NCI-H1694 (cell line): ENCODE measurements at places on chromosomes 1 and 21.
A peak's percentile ranks its signal among the peaks of the same experiment; 100 is the strongest.

GRCh38 chr1:24923485-24924113 lies 6.5 kb downstream of the RUNX3 start:
- DNase-seq: no peak

DNA sequence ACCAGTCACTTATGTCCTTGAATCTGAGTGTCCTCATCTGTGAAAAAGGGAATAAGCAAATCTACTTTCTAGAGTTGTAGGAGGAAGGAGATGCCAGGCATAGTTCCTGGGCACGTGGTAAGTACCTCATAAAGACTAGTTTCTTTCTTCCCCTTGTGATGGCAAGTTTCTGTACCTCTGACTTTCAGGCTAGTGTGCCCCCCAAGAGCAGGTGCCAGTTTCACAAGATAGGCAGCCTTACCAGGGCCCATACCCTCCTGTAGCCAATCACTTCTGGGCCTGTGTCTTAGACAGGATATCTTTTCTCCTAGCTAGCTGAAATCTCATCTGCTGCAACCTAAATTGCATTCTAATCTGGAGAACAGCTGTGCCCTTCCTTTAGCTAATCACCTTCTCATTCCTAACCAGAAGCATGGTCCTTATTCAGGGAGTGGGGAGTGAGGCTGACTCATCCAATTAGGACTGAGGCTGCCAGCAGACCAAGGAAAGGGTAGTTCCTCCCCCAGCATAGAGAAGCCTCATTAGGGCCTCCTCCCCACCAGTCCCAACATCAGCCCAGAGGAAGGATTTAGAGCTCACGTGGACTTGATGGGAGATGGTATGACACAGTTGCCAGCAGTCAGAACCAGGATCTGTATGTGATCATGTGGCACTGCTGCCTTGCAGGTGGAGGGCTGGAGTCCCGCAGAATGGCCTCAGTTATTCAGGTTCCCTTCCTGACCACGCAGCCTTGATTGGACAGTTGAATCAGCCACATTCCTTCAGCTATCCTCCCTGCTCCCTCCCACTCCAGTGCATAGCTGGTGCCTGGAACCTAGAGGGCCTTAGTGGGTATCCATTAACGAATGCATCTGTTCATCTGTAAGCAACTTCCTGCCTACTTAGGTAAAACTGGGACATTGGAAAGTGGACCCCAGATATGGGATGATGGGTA lies 7.9 kb downstream of the KLHDC8A start:
- peak; percentile 24 for DNase-seq

DNA sequence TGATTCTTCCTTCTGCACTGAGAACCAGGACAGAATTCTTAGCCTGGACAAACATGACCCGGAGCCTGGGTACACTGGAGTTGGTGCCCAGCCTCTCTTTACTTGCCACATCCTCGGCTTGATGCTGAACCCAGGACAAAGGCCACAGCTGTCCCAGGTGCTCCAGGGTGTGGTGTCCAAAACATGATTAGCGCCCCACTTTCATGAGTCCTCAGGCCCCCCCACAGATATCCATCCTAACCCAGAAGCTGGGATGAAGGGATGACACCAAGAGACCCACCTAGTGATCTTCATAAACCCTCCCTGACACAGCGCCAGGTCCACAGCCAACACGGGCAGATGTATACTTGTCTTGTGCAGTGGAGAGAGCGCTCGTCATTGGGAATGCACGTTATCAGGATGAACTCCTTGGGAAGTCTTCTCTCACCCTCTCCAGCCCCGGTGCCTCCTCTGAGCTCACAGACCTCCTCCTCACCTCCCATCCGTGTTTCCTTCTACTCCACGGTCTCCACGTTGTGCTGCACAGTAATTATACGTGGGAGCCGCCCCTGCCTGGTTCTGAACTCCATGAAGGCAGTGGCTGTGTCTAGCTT lies 3.6 kb downstream of the ABCA4 start:
- no peak for DNase-seq

GRCh38 chr1:47179988-47180563 lies 9.8 kb downstream of the PDZK1IP1 start:
- no peak for DNase-seq

DNA sequence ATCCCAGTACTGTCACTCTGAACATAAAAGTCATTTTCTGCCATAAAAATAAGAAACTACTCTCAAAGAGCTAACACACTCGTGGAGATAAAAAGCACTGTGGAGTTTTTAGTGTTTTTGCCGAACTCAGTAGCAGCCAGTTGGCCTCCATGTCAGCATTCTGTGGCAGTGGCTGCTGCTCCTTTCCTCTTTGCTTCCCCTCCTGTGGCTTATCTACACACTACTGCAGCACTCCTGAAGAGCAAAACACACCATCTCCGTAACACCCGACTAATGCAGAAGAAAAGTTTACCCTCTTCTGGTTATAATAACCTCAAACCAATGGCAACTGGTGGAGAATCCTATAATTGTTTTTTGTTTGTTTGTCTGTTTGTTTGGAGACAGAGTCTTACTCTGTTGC lies 44.9 kb downstream of the RAB3GAP2 start:
- DNase-seq: no peak

DNA sequence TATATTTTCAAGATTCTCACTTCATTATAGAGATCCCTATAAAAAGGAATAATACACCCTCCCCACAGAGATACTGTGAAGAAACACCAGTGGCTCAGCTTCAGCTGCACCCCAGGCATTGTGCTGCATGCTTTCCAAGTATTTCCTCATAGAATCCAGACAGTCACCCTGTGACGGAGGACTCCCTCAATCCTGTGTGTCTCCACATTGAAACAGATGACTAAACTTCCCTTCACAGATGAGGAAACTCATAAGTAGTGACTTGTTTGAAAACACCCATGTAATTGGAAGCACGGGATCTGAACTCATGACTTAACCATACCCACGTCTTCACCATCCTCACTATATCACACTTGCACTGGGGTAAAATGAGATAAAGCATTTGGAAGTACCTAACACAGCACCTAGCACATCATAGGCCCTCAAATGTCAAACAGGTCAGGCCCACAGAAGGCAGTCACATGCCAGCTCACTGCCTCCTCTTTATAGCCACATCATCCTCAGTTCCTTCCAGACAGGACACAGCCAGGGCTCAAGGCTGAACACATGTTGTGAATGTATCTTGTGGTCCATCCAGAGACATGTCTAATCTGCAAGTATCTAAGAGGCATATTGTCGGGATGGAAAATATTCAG lies 55.2 kb downstream of the GPR161 start:
- DNase-seq: no peak

DNA sequence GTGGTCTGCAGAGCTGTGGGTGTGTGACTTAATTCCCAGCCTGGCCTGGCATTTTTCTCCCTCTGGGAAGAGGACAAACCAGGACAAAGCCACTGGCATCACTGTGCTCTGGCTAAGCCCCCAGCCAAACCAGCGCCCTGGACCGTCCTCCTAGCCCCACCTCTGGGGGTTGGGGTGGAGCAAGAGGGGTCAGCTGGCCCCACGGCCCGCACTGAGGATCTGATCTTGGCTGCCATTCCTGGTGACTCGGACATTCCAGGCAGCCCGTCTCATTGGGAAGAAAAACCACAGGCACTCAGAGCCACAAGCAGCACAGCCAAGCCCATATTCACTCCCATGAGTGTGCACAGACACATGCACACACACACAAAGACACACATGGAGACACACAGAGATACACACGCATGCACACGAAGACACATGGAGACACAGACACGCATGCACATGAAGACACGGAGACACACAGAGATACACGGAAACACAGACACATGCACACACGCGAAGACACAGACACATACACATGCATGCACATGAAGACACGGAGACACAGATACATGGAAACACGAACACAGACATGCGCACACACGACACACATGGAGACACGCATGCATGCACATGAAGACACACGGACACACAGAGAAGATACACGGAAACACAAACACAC lies 2.3 kb upstream of the MXRA8 start:
- DNase-seq: no peak

DNA sequence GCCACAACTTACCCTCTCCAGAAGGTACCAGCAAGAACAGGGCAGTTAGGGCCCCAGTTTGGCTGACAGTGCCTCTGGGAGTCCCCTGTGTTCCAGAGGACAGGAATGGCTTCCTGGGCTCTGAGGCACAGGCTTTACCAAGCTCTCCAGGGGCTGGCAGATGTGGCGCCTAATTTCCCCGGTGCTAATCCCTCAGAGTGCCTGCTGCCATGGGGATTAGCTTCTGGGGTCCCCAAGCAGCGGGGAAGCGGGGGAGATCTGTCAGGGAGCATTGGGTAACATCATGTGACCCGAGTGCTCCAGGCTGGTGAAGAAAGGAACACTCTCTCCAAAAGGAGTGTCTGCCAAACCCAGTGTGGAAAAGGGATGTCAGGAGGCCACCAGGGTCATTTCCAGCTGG lies at the start of gene LACTBL1:
Gene LACTBL1 (minus strand): TSS at position 107 of the 400 bp plus-strand sequence. CDS start 550 bp downstream, outside the sequence.
- no peak for DNase-seq

DNA sequence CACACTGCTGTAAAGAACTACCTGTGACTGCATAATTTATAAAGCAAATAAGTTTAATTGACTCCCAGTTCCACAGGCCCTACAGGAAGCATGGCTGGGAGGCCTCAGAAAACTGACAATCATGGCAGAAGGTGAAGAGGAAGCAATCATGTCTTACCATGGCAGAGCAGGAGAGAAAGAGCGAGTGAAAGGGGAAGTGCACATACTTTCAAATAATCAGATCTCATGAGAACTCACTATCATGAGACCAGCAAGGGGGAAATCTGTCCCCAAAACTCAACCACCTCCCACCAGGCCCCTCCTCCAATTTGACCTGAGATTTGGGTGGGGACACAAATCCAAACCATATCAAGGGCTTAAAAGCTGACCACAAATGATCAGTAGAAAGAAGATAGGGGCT lies 493.2 kb downstream of the PTPRC start:
- no peak for DNase-seq

GRCh38 chr1:180907313-180908055 lies 5.2 kb upstream of the KIAA1614 start:
- DNase-seq: no peak

DNA sequence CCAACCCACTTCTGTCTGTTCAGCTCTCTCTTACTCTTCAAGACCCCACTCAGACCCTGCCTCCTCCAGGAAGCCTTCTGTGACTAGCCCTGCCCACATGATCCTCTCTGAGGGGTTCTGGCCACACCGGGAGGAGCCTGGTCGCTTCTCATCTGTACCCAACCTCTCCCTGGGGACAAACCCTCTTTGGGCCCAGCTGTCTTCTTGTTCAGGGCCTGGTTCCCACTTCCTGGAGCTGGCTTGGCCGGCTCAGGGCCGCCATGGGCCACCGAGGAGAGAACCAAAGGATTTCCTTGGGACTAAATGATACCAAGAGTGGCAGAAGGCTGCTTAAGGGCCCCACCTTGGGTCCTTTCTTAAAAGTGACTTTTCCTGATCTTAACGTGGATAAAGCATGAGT lies 124.7 kb upstream of the ZBTB40 start:
- no peak for DNase-seq

- DNase-seq: no peak
Measured at GRCh38 chr1:60699325-60699724, 383.0 kb upstream of the NFIA start.

- no peak for DNase-seq
Measured at GRCh38 chr1:183198463-183198862, 12.4 kb downstream of the LAMC2 start.

- peak; percentile 39 for DNase-seq
Measured at GRCh38 chr1:213759359-213760181, 228.2 kb upstream of the PROX1 start.

GRCh38 chr1:92031281-92032110 lies 1.7 kb downstream of the EPHX4 start:
- no peak for DNase-seq

GRCh38 chr1:224042557-224043118 lies 71.3 kb upstream of the FBXO28 start:
- DNase-seq: no peak

DNA sequence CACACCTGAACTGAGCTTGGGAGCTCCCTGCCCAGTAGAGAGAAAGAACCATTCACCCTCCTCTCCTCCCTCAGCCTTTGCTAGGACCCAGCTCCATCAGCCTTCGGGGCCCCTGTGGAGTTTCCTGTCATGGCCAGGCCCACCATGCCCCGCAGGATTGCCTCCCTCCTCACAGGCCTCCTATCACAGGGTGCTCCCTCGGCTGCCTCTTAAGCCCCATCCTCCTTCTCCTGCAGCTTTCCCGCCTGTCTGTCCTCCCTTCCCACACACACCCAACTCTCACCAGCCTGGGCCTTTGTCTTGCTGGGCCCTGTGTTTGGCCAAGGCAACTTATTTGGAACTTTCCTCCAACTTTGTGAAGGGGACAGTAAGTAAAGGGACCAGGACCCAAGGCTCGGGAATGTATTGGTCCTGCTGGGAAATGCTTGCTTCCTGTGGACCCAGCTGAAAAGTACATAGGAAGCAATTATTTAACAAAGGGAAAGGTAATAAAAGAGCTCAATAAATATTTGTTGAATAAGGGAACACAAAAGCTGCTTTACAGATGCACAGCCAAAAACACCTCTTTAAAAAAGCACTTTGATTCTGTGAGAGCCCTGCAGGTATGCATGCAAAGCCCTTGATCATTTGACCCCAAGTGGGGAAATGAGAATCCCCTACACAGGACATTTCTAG lies 31.6 kb upstream of the TENT5C start:
- no peak for DNase-seq

DNA sequence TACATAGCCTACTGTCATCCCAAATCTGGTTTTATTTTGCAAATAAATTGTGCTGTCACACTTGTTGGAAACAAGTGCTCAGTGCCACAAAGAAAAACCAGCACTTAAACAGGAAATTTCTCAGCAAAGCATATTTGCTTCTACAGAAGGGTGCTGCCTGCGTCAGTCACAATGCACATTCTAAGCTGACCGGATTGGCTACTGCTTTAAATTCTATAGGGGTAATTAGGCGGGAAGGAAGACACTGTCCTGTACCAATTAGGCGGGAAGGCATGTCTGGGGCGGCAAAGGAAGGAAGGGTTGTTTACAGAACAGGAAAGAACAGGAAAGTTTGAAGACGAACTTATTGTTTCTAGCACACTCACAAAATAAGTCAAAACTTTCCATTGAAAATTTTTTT lies 2.8 kb downstream of the IFI16 start:
- no peak for DNase-seq

GRCh38 chr1:107820801-107821200 lies 144.2 kb downstream of the VAV3 start:
- DNase-seq: no peak

- DNase-seq: no peak
Measured at GRCh38 chr1:43878854-43879253, 54.7 kb upstream of the ARTN start.

DNA sequence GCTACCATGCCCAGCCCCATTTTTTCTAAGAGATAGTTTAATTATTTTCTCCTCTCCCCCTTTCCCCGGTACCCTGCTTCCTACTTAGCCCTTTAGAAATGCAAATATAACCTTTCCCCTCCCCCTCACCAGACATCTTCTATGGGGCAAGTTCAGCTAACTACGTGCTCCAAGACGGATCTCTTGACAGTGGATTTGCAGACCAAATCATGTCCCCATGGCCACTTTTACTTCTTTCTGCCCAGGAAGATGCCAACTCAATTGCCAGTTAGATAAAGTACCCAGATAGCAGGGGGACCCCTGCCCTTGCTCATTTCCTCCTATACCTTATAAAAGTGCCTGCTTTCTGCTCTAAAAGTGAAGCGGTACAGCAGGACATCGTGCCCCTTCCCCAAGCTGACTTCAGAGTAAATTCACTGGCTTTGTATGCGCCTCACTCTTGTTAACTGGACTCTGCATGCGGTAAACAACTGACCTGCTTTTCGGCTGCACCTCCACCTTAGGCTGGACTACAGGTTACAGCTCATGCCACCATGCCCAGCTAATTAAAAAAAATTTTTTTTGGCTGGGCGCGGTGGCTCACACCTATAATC lies 7.4 kb downstream of the DNAJC11 start:
- no peak for DNase-seq

- DNase-seq: no peak
Measured at GRCh38 chr1:6691507-6691906, 10.1 kb downstream of the DNAJC11 start.
